ENCODE measurements at places on chromosomes 3 and 15.

GRCh38 chr15:77784361-77785292, 151.9 kb upstream of the LINGO1 start:
- DNase-seq, result no peak

- no peak for DNase-seq
These were observed 83.6 kb downstream of the FAIM start for GRCh38 chr3:138692152-138692551.

- no peak for DNase-seq
These were observed 167.6 kb upstream of the ST8SIA2 start for GRCh38 chr15:92226020-92226612.

GRCh38 chr3:151394611-151395010, 10.1 kb upstream of the P2RY12 start:
- no peak for DNase-seq

DNA sequence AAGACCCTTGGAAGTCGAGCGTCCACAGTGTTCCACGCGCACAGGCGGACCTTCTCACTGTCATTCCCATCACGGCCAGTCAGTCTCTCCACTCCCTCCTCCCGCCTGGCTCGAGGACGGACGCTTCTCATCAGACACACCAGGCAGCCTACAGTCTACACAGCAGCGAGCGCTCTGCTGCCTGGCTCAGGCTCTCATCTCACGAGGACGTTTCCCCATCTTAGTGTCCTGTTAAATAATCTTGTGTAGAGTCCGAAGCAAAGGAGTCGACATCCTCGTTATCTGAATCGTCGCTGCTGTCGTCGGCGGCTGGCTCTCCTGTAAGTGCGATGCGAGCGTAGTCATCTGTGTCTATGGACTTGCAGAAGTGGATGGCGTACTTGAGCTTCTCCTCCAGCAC, 12.4 kb upstream of the OCA2 start:
- no peak for DNase-seq

- DNase-seq, result no peak
These were observed 767 bp downstream of the WDR48 start for GRCh38 chr3:39052583-39052982.

DNA sequence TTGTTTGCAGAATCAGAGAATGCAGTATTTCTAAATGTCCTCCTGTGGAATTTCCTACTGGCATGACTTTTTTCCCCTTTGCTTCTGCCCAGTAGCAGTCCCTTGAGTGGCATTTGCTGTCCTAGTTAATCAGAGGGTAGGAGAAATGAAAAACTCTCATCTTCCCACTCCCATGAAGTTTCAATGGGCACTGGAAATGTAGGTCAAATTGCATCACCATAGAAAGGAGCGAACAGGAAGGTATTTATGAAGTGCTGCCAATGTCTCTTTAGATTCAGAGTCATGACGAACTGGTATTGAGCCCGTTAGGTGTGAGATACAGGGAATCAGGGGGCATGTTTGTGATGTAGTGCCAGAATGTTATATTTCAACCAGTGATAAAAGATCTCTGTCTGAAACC, 23.2 kb downstream of the ATXN7 start:
- no peak for DNase-seq

GRCh38 chr15:45665261-45665660, 30.4 kb downstream of the SQOR start:
- DNase-seq, result no peak

DNA sequence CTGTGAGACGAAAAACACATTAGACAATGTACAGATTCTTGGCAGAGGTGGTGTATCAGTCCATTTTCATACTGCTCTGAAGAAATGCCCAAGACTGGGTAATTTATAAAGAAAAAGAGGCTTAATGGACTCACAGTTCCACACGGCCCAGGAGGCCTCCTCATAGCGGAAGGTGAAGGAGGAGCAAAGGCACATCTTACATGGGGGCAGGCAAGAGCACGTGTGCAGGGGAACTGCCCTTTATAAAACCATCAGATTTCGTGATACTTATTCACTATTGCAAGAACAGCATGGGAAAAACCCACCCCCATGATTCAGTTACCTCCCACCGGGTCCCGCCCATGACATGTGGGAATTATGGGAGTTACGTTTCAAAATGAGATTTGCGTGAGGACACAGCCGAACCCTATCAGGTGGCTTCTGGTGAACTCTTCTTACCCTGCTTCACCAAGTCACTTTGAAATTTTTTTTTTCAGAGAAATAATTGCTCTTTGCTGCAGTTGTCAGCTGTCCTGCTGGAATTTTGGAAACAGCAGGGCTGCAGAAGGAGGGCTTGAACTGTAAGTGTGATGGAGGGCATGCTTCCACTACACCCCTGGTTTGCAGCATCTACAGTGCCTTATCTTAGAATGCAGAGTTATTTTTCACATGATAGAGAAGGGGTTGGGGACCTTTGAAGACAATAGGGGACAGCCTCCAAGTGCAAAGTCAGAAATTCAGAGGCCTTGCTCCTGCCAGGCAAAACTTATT, 2.9 kb upstream of the IGF2BP2 start:
- DNase-seq, result no peak

DNA sequence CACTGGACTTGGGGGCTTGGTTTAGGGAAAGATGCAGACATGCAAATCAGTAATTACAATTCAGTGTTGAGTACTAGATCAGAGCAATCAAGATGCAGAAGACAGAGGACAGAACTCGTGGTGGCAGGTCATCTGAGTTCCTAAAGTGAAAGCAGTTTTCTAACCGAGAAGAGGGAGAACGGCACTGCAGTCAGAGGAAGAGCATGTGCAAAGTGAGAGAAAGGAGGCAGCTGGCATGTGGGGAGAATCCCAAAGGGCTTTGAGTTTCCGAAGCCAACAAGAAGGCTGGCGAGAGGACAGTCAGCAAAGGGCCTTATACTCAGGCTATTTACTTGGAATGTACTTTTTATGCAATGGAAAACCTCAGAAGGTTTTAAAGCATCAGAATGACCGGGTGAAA, 87.0 kb downstream of the ANP32A start:
- DNase-seq, result no peak

- DNase-seq, result no peak
These were observed 34.8 kb upstream of the PFN2 start for GRCh38 chr3:150005243-150006112.

GRCh38 chr3:4207672-4208071, 95.5 kb upstream of the SETMAR start:
- no peak for DNase-seq

GRCh38 chr3:114884213-114884923, 262.7 kb downstream of the ZBTB20 start:
- DNase-seq, result no peak

- peak; percentile 58 for DNase-seq
These were observed at the start of gene PAK2 for GRCh38 chr3:196739671-196740480. TSS of gene PAK2 (plus strand) at chr3:196739857. CDS start at chr3:196782647, 42,790 bp downstream.

DNA sequence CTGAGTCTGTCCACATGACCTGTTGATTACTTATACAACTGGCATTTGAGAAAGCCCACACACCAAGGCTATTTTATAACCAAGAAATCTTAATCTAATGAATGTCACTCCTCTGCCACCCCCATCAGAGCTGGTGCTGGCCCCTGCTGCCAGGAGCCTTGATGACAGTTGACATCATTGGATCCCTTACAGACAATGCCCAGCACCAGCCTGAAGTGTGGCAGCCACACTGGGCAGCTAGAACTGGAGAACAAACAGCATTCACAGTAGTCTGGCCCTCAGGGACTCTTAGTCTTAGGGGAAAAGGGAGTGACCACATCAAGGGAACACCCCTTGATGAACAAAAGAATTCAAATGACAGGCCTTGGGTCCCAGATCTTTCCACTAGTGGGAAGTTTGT, 840.6 kb downstream of the EPHA3 start:
- no peak for DNase-seq

DNA sequence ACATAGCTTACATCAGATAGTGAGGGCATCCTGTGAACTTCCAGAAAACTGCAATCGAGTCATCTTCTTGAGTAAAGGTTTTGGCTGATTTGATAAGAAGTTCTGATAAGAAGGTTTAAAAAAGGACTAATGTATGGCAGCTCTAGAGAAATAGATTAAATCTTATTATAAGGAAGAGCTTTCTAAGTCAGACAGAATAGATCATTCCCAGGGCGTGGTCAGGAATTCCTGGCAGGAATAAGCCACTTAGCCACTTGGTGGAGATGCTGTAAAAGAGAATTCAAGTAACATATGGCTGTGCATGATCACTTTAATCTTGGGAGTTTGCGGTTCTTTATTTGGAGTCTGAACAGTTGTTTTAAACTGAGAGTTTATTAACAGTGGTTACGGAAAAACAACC, 17.4 kb downstream of the PGBD4 start:
- DNase-seq, result no peak

DNA sequence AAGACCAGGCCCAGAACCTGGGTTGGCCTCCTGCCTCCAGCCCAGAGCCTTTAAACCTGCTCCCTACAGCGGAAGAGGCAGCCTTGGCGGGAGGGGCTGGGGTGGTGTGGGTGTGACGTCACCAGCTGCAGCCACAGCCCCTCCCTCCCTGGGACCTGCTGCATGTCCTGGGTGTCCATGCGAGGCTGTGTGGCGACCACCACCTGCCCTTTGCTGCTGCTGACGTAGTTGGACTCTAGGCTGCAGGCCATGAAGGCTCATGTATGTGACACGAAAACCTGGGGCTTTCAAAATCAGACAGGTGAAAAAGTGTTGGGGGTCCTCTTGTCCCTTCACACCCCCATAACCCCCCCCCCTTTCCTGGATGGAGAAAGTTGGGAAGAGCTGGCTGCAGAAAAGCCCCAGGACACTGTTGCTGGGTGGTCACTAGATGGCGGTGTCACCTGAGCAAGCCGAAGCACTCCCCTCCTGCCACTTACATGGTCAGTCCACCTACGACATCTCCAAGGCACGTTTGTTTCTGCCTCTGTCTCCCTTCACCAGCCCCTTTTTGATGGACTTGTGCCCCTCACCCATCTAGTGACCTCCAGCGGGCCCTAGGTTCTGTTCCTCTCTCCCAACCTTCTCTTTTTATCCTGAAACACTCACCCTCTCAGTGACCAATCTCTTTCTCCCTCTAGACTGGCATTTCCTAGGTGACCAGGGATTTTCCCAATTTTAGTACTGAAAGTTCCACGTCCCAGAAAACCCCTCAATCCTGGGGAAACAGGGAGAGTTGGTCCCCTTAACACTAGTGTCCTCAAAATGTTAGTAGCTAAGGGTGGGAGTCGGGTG, 35.2 kb downstream of the SLC6A20 start:
- peak; percentile 82 for DNase-seq

- no peak for DNase-seq
These were observed 254.0 kb upstream of the TBL1XR1 start for GRCh38 chr3:177451301-177451750.

GRCh38 chr15:40650479-40650878, 44.5 kb upstream of the RAD51 start:
- no peak for DNase-seq

GRCh38 chr3:93861017-93861416, 112.7 kb downstream of the PROS1 start:
- no peak for DNase-seq

GRCh38 chr3:51874889-51875288, 512 bp downstream of the IQCF5 start:
- DNase-seq, result no peak

DNA sequence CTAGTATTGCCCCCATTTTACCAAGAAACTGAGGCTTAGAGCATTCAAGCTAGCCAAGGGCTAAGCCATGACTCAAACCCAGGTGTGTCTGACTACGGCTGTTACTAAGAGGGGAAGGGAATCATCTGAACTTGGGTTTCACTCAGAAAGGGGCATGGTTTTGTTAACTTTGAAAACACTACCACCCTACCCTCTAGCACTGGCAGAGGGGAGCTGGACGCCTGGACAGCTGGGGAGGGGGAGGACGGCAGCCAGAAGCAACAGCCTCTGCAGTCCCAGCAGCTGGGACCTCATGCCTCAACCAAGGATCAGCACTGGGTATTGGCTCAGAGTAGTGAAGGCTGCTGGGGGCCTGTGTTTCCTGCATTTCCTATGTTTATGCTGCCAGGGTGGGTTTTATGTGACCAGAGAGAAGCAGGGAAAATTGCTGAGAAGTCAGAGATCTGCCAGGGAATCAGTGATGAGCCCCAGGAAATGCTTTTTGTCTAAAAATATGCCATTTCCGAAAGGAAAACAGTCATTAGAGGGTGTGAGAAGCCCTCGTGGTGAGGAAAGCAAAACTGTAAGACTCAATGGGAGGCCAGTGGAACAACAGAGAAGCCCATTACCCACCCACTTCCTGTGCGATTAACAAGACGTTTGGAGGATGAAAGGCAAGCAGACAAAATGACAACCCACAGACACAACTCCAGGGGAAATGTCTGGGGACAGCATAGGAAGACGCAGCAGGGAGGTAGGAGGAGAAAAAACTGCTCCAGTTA, 41.2 kb downstream of the LIPC start:
- no peak for DNase-seq

DNA sequence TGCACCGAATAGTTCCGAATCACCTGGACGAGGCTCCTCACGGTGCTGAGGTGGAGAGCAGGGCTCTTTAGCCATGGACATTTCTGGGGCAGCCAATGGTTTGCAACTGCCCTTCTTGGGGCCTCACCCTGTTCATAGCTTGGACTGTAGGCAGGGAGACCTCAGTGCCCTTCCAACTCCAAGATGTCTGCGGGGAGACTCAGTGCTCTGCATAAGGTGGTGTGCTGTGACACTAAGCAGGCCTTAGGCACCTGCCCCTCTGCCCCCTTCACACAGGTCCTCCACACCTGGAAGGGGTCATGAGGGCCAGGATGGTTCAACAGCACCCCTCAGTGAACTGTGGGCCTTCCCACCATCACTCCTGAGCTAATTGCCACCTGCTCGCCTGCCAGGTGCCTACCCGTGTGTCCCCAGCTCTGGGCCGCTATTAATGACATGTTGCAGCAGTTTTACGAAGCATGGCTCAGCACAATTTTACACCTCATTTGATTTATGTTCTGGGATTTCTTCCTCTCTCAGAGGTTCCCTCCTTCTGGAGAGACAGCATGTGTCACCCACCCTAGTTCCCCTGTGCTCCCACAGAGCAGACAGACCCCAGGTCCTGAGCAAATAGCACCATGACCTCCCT, 101.2 kb upstream of the SMAD3 start:
- DNase-seq, result no peak

DNA sequence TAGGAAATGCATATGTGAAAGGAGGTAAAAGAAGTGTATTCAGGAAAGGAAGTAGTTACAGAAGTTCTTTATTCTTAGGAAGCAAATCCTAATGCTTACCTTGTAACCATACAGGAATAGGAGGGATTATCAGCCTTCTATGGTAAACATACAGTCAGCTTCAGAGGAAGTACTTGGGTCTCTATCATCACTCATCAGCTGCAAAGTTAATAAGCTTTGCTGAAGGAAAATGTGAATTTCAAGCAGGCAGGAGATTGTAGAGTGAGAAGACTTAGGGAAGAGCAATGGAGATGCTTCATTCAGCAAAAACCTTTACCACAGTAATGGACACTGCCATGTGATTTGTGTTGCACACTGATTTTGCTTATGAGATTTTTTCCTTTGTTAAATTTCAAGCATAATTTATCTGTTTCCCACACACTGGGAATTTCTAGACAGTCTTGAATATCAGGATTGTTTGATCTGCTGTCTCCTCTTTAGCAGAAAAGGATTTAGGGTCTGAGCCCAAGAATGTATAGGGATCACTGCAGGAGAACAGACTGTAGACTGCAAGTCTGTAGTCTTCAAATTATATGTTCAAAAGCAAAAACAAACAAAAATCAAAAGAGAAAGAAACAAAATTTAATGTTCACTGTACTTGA, 150.8 kb downstream of the ZNF609 start:
- DNase-seq, result no peak
